Stomach (tissue), 19 donors: ENCODE measurements at places on chromosomes 1 and 21.

- no peaks in the 10 kb centered on the region for H3K27me3 ChIP-seq
- peaks cover 31% of the 10 kb centered on the region for H3K4me1 ChIP-seq
- no peak overlapping the region for H3K4me3 ChIP-seq
- no peak overlapping the region for H3K27ac ChIP-seq
These were observed 1.7 kb upstream of the ELK4 start for GRCh38 chr1:205633421-205633976.

GRCh38 chr1:17616731-17617279 is 77.3 kb downstream of the ARHGEF10L start:
- H3K27ac ChIP-seq, result peak overlapping the region; percentile 88
- no peaks in the 10 kb centered on the region for H3K27me3 ChIP-seq
- DNase-seq, result no peak
- no peak overlapping the region for H3K4me3 ChIP-seq
- no peaks in the 10 kb centered on the region for H3K4me1 ChIP-seq

DNA sequence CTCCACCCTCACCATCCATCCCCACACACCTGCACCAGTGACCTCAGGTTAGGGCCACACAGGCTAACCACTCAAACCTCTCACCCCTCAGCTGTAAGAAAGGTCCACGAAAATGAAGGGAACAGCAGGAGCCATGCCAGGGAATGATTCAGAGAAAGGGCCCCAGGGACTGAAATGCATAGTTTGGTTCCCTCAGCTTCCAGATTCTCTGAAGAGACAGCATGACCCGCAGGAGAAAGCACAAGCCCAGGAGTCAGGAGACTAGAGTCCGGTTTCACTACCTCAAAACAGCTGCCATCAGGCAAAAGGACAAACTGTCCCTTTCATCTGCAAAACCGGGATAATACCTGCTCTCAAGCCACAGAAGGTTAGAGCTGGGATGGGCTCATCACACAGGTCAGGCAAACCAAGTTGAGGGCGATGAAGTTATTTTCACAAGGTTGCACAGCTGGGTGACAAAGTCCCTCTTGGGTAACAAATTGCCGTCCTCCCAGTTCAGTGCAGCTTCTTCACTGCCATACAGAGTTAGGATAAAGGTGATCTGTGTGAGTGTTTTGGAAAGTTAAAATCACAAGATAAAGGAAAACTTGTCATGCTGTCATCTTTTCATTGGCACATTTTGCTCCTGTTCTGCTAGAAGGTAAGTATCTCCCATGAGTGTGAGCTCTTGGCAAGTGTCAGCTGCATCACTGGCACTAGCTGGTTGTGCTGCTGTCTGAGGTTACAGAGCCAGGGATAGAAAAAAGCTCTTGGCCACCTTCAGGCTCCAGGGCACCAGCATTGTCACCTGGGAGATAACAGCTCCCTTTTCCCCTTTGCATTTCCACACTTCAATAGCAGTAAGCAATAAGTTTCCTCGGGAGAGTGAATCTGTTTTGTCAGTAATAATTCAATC is 120.4 kb downstream of the KCNH1 start:
- H3K27me3 ChIP-seq, result no peaks in the 10 kb centered on the region
- no peak for DNase-seq
- H3K27ac ChIP-seq, result no peak overlapping the region
- H3K4me3 ChIP-seq, result no peak overlapping the region

- H3K27ac ChIP-seq, result no peak overlapping the region
- no peak overlapping the region for H3K4me3 ChIP-seq
- H3K27me3 ChIP-seq, result no peaks in the 10 kb centered on the region
- H3K36me3 ChIP-seq, result no peaks in the 10 kb centered on the region
- H3K4me1 ChIP-seq, result no peaks in the 10 kb centered on the region
- no peak for DNase-seq
These were observed 18.7 kb downstream of the UBE2Q1 start for GRCh38 chr1:154539486-154540483.

GRCh38 chr1:240667351-240667750 is 55.4 kb upstream of the GREM2 start:
- no peaks in the 10 kb centered on the region for H3K36me3 ChIP-seq
- H3K4me3 ChIP-seq, result no peak overlapping the region
- no peak overlapping the region for H3K27ac ChIP-seq
- H3K4me1 ChIP-seq, result no peaks in the 10 kb centered on the region
- no peaks in the 10 kb centered on the region for H3K27me3 ChIP-seq

DNA sequence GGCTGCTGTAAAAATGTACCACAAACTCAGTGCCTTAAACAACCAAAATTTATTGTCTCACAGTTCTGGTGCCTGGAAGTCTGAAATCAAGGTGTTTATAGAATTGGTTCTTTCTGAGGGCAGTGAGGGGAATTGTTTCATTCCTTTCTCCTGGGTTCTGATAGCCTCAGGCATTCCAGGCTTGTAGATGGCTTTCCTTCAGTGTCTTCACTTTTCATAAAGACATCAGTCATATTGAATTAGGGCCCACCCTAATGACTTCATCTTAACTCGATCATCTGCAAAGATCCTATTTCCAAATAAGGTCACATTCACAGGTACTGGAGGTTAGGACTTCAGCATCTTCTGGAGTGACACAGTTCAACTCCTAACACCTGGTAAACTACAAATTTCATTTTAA is 15.0 kb downstream of the CDKN2C start:
- no peaks in the 10 kb centered on the region for H3K36me3 ChIP-seq
- H3K27ac ChIP-seq, result no peak overlapping the region
- H3K4me3 ChIP-seq, result no peak overlapping the region

GRCh38 chr1:114250683-114251572 is 97.3 kb upstream of the SYT6 start:
- no peaks in the 10 kb centered on the region for H3K4me1 ChIP-seq
- no peak overlapping the region for H3K4me3 ChIP-seq
- no peaks in the 10 kb centered on the region for H3K36me3 ChIP-seq
- H3K27me3 ChIP-seq, result no peaks in the 10 kb centered on the region
- no peak overlapping the region for H3K27ac ChIP-seq

DNA sequence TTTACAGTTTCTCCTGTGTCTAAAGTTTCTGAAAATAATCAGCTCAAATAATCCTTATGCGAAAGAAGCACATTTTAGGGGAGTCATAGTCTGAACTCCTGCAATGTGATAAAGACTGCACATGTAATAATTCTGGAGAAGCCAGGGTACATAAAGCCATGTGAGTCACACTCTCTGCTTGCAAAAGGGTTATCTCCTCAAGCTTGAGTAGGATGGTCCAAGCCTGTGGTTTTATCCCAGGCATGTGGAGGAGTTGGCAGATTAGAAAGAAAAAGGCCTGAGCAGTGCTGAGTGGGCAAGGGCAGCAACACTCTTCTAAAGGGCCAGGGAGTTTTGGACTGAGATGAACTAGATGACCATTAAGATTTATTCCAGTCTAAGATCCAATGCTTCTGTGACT is 220.4 kb downstream of the RHOU start:
- no peaks in the 10 kb centered on the region for H3K27me3 ChIP-seq
- H3K36me3 ChIP-seq, result no peaks in the 10 kb centered on the region
- no peak for DNase-seq
- no peaks in the 10 kb centered on the region for H3K4me1 ChIP-seq

- DNase-seq, result no peak
- no peak overlapping the region for H3K4me3 ChIP-seq
- H3K27ac ChIP-seq, result no peak overlapping the region
- H3K4me1 ChIP-seq, result no peaks in the 10 kb centered on the region
These were observed 111.2 kb upstream of the CTTNBP2NL start for GRCh38 chr1:112284796-112285195.

GRCh38 chr1:27418326-27419185 is 26.1 kb downstream of the GPR3 start:
- peaks cover 33% of the 10 kb centered on the region for H3K4me1 ChIP-seq
- no peaks in the 10 kb centered on the region for H3K27me3 ChIP-seq
- H3K27ac ChIP-seq, result peak overlapping the region; percentile 60
- H3K36me3 ChIP-seq, result peaks cover 49% of the 10 kb centered on the region
- no peak overlapping the region for H3K4me3 ChIP-seq

- peak overlapping the region; percentile 90 for H3K27ac ChIP-seq
- peaks cover 4% of the 10 kb centered on the region for H3K27me3 ChIP-seq
- no peak for DNase-seq
- H3K36me3 ChIP-seq, result no peaks in the 10 kb centered on the region
- H3K4me1 ChIP-seq, result peaks cover 7% of the 10 kb centered on the region
These were observed 20.1 kb upstream of the ADAR start for GRCh38 chr1:154628121-154628405.

- H3K4me1 ChIP-seq, result no peaks in the 10 kb centered on the region
- H3K36me3 ChIP-seq, result peaks cover 95% of the 10 kb centered on the region
- H3K27me3 ChIP-seq, result no peaks in the 10 kb centered on the region
- no peak for DNase-seq
These were observed 30.8 kb downstream of the TFAP2E start for GRCh38 chr1:35603941-35604340.

- H3K27me3 ChIP-seq, result no peaks in the 10 kb centered on the region
- H3K4me3 ChIP-seq, result no peak overlapping the region
- peaks cover 19% of the 10 kb centered on the region for H3K4me1 ChIP-seq
- peaks cover 94% of the 10 kb centered on the region for H3K36me3 ChIP-seq
- DNase-seq, result no peak
These were observed 66.1 kb upstream of the FAM3B start for GRCh38 chr21:41250519-41250918.

GRCh38 chr1:118985640-118986554 is 2.2 kb downstream of the TBX15 start:
- no peak overlapping the region for H3K4me3 ChIP-seq
- peaks cover 98% of the 10 kb centered on the region for H3K27me3 ChIP-seq
- no peaks in the 10 kb centered on the region for H3K36me3 ChIP-seq

DNA sequence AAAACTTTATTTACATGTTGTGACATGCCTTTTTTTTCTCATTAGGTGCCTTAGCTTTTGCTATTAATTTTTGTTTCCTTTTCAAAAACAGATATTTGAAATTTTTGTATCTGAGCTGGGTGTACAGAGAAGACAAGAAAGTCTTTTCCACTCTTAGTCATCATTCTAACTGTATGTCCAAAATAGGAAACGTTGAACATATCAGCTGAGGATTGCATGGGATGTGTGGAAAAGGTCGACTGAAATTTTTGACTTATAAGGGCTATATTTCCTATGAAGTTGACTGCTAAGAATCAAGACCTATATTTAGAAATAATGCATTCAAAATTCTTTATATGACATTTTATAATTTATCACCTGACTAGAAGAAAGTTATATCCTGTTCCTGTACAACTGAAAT is 270.0 kb upstream of the ZRANB2 start:
- H3K27ac ChIP-seq, result no peak overlapping the region
- H3K36me3 ChIP-seq, result no peaks in the 10 kb centered on the region
- no peak overlapping the region for H3K4me3 ChIP-seq
- peaks cover 4% of the 10 kb centered on the region for H3K4me1 ChIP-seq
- no peak for DNase-seq

DNA sequence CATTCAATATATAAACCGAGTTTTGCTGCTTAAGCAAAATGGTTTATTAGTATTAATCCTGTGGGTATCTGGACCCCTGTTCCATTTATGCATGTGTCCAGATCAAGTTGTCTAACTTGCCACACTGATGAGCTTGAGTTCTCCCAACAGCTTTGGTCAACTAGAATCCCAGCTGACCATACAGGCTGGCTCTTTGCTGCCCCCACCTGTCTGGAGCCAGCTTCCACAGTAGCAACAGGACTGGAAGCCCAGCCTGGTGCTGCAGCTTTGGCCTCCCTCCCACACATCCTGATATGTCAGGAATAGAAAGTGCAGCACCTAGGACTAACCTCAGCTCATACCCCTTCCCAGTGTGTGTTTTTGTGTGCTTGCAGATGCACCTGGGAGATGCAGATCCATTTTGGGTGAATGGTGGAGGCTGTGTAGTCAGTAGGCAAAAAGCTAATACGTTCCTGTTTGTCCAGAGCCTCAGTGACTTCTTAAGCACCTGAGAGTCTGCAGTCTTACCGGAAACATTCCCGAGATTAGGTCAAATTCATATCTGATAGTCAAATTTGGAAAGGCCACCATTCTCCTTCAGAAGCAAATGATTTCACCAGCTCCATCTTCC is 40.9 kb upstream of the BEND5 start:
- peak; percentile 71 for DNase-seq
- no peaks in the 10 kb centered on the region for H3K36me3 ChIP-seq
- H3K4me1 ChIP-seq, result no peaks in the 10 kb centered on the region

GRCh38 chr1:209256766-209257350 is 326.7 kb upstream of the CAMK1G start:
- no peaks in the 10 kb centered on the region for H3K27me3 ChIP-seq
- H3K36me3 ChIP-seq, result no peaks in the 10 kb centered on the region
- no peak overlapping the region for H3K4me3 ChIP-seq
- H3K4me1 ChIP-seq, result no peaks in the 10 kb centered on the region
- no peak overlapping the region for H3K27ac ChIP-seq

GRCh38 chr1:221912230-221912629 is 170.3 kb upstream of the DUSP10 start:
- H3K4me3 ChIP-seq, result no peak overlapping the region
- H3K27ac ChIP-seq, result no peak overlapping the region
- H3K36me3 ChIP-seq, result no peaks in the 10 kb centered on the region

DNA sequence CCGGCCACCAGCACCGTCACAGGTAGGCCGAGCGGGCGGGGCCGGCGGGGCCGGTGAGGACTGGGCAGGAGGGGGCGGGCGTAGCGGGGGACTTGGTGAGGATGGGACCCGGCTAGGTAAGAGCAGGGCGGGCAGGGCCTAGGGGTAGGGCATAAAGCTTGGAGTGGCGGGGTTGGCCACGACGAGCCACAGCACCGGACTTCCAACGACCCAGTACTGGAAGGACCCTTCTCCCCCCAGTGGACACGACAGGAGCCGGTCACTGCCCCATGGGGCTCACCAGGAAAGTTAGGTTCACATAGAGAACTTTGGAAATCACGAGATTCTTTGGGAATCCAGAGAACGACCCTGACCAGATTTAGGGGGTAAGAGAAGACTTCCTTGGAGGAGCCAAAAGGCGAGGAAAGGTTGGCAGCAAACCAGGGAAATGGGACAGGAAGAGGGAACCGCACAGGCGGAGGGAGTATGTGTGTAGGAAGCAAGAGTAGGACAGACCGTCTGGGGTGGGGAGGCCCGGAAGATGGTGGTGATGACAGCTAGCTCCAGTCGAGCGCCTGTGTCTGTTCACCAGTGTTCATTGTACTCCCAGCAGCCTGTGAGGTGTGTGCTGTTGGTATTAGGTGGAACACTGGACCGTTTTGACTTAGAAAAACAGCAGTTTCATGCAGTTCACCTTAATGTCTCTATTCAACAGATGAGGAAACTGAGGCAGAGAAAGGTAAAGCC is 20.4 kb downstream of the ZNF362 start:
- no peak overlapping the region for H3K27ac ChIP-seq
- peaks cover 10% of the 10 kb centered on the region for H3K4me1 ChIP-seq
- H3K36me3 ChIP-seq, result peaks cover 60% of the 10 kb centered on the region
- H3K27me3 ChIP-seq, result no peaks in the 10 kb centered on the region

DNA sequence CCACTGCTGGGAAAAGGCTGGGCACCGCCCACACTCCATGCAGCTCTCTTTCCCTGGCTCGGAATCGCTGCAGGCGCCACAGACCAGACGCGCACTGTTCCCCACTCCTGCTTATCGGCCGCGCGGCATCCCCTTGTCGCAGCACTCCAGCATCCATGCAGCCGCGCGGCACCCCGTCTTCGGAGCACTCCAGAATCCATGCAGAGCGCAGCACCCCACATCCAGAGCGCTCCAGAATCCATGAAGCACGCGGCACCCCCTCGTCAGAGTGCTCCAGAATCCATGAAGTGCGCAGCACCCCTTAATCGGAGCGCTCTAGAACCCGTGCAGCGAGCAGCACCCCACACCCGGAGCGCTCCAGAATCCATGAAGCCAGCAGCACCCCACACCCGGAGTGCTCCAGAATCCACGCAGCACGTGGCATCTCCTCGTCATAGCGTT is 9.5 kb downstream of the TFF3 start:
- no peak overlapping the region for H3K4me3 ChIP-seq
- no peaks in the 10 kb centered on the region for H3K36me3 ChIP-seq
- H3K27ac ChIP-seq, result no peak overlapping the region
- DNase-seq, result no peak
- no peaks in the 10 kb centered on the region for H3K27me3 ChIP-seq
